ENCODE measurements at places on chromosomes 12 and 14.
A peak's percentile ranks its signal among the peaks of the same experiment; 100 is the strongest.

- DNase-seq: no peak
These were observed 11.9 kb upstream of the TCP11L2 start for GRCh38 chr12:106290666-106291065.

DNA sequence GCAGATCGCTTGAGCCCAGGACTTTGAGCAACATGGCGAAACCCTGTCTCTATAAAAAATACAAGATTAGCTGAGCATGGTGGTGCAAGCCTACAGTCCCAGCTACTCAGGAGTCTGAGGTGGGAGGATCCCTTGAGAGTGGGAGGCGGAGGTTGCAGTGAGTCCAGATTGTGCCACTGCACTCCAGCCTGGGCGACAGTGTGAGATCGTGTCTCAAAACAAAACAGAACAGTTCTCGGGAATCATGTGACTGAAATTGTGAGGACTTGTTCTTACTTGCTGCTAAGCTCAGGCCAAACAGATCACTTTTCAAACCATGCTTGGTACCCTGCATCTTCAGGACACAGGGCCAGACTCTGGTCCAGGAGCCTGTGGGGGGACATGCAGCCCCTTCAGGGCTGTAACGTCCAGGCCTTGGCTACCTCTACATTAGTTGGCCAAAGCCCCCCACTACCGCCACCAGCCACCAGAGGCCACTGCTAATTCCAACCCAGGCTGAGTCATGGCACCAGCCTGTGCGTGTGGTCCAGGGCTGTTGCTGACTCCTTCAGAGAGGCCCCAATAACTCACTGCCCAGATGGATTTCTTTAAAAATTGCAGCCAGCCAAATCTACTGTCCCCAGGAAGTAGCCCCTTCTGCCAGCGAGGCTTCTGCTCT lies 33.4 kb upstream of the SYNDIG1L start:
- peak; percentile 71 for DNase-seq

- no peak for DNase-seq
These were observed 200.9 kb downstream of the APAF1 start for GRCh38 chr12:98845957-98846356.

DNA sequence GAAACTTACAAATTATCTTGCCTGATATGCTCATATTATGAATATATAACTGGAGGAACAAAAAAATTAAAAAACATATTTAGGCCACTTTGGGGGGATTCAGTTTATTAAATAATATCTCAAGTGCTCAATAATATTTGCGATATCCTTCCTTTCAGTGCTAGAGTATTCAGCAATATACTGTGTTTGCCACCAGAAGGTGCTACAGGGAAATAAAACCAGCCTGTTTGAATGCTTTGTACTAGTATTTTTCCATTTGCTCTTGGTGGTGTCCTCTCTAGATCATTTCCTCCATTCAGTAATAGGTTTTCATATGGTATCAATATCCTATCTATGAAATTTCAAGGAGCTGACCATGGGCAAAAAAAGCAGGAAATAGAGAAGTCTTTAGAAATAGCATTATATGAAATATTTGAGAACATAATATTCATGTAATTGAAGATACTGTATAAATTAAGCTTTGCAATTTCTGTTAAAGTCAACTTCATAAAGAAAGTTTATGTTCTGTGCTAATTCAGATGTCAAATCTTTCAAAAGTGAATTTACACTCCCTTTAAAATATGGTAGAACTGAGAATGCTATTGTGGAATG lies 106.2 kb upstream of the NAV3 start:
- DNase-seq: peak; percentile 53

DNA sequence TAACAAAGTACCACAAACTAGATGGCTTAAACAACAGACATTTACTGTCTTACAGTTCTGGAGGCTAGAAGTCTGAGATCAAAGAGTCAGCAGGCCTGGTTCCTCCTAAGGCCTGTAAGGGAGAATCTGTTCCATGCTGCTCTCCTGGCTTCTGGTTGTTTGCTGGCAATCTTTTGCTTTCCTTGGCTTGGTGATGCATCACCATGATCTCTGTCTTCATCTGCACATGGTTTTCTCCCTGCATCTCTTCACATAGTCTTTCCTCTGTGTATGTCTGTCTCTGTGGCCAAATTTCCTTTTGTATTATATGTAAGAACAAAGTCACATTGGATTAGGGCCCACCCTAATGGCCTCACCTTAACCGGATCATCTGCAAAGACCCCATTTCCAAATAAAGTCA lies 168.5 kb downstream of the CAPZA3 start:
- no peak for DNase-seq

GRCh38 chr12:132217800-132218526 lies 73.7 kb downstream of the NOC4L start:
- DNase-seq: no peak

GRCh38 chr12:68113644-68114043 lies 45.9 kb downstream of the IFNG start:
- no peak for DNase-seq

- DNase-seq: peak; percentile 69
These were observed 12.1 kb upstream of the FLVCR2 start for GRCh38 chr14:75566321-75566720.

DNA sequence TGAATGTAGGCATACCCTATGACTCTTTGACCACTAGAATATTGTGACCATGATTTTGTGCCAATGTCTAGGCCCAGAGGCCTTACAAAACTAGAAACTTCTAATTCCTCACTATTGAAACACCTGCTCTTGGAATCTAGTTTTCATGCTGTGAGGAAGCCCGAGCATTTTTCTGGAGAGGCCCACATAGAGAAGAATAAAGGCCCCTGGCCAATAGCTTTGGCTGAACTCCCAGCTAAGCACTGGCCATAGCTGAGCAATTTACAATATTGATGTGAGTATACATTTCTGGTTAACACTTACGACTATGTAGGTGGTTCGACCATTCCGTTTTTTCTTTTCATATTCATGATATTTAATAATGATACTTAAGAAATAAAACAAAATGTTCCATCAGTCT lies 190.3 kb downstream of the KCNH5 start:
- DNase-seq: no peak

DNA sequence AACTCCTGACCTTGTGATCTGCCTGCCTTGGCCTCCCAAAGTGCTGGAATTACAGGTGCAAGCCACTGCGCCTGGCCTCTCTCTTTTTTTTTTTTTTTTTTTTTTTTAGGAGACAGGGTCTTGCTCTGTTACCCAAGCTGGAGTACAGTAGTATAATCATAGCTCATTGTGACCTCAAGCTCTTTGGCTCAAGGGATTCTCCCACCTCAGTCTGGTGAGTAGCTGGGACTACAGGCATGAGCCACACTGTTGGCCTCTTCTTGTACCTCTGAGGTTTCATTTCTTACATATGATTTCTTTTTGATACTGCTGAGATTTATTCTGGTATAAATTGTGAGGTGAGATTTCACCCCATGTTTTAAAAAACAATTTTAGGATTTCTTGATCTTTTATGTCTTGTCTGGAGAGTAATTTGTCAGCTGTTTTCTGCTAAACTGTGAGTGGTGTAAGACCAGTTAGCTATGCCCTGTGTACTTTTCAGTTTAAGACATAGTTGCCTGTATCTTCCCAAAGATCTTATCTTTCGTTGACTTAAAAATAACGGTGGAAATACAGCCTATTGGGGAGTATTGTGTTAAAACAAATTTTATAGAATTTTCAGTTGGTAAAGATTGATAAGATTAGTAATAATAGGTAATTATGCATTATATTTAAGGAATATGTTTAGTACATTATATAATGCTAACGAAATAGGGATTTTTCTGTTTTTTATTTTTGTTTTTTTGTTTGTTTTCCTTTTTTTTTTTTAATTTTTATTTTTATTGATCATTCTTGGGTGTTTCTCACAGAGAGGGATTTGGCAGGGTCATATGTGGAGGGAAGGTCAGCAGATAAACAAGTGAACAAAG lies 31.7 kb downstream of the WDR20 start:
- no peak for DNase-seq

DNA sequence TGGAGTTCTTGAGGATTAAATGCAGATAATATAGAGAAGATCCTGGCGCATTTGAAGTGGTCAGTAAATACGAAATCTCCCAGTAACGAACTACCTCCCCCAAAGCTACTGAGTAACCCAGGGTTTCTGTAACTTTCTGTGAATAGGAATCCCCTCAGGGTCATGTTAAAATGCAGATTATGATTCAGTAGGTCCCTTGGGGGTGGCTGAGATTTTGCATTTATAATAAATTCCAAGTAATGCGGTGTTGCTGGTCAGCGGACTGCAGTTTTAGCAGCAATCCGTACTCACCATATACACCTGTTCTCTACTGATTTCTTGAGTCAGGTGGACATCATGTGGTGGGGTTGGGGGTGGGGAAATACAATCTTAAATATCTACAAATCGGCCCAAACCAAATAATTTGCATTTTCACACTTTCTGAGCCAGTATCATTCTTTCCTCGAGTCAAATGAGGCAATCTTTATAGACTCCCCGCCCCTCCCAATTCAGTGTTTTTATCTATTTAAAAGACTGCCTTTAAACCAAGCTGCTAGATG lies 868 bp downstream of the SPATA7 start:
- DNase-seq: peak; percentile 23

DNA sequence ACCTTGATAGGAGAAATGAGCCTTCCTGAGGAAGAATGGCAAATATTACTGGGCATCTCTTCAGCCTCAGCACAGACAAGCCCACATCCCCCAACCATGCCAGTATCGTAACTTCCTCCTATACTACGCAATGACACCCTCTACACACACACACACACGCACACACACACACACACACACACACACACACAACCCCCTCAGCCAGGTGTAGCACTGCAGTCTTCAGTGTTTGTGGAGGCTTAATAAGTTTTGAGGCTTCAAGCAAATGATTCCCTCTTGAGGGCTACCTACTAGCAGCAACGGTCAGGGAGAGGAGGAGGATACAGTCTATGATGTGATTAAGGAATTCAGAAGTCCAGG lies 1.6 kb downstream of the DGKA start:
- DNase-seq: peak; percentile 23

- peak; percentile 83 for DNase-seq
These were observed 1.3 kb downstream of the BBS10 start for GRCh38 chr12:76346798-76347420.

DNA sequence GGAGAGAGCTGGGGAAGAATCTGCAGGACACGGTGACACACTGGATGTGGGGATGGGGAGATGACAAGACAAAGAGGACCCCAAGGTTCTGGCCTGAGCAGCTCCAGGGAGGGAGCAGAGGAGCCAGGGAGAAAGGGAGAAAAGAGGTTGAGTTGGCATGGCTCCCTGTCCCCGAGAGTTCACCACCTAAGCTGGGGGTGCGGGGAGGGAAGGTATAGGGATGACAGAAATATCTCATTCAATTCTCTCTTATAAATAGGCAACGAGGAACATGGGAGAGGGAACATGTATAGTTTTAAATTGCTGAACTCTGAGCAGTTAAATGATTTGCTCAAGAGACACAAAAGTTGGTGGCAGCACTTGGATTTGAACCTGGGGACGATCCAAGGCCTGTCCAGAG lies 85.1 kb downstream of the CMKLR1 start:
- no peak for DNase-seq

DNA sequence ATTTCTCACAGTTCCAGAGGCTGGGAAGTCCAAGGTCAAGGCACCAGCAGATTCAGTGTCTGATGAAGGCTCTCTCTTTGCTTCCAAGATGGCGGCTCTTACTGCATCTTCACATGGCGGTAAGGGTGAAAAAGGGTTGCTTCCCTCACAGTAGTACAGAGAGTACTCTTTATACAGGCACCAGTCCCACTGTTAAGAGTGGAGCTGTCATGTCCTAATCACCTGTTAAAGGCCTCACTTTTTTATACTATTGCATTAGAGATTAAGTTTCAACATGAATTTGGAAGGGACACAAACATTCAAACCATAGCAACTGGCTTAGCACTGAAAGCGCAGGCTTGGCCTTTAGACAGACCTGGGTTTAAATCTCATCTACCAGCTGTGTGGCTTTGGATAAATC lies 50.0 kb upstream of the TCL1A start:
- no peak for DNase-seq

DNA sequence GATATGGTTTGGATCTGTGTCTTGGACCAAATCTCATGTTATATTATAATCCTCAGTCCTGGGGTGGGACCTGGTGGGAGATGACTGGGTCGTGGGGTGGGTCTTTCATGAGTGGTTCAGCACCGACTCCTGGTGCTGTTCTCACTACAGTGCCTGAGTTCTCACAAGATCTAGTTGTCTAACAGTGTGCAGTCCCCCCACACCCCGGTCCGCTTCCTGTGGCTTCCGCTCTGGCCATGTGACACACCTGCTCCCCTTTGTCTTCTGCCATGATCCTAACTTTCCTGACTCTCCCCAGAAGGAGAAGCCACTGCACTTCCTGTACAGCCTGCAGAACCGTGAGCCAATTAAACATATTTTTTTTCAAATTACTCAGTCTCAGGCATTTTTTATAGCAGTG lies 1262.2 kb downstream of the TMEM121 start:
- no peak for DNase-seq

GRCh38 chr12:83198291-83199015 lies 511.7 kb downstream of the TMTC2 start:
- DNase-seq: no peak

DNA sequence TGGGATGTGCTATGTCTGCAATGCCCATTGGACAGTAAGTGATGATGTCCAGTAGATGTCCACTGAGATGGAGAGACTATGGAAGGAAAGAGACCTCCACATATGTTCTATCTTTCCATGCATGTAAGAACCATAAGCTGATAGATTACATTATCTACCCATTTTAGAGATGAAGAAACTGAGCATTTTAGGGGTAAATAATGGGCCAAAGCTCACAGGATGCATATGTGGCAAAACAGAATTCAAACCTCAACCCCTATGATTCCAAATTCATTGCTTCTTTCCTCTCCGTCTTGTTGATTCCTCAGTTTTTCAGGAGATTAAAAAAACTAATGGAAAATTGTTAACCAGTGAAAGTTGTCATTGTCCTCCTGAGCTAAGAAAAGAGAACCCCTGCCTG lies 200.7 kb upstream of the PWP1 start:
- DNase-seq: no peak
